ENCODE measurements at places on chromosomes 6 and 20. TPM values are rescaled to one million over a fixed set of nuclear protein-coding genes. Genes with fewer than 3 reads are reported as not detected.

MCCD1 gene
- not detected for total RNA-seq

HLA-DPB1 gene
- not detected for total RNA-seq

DNA sequence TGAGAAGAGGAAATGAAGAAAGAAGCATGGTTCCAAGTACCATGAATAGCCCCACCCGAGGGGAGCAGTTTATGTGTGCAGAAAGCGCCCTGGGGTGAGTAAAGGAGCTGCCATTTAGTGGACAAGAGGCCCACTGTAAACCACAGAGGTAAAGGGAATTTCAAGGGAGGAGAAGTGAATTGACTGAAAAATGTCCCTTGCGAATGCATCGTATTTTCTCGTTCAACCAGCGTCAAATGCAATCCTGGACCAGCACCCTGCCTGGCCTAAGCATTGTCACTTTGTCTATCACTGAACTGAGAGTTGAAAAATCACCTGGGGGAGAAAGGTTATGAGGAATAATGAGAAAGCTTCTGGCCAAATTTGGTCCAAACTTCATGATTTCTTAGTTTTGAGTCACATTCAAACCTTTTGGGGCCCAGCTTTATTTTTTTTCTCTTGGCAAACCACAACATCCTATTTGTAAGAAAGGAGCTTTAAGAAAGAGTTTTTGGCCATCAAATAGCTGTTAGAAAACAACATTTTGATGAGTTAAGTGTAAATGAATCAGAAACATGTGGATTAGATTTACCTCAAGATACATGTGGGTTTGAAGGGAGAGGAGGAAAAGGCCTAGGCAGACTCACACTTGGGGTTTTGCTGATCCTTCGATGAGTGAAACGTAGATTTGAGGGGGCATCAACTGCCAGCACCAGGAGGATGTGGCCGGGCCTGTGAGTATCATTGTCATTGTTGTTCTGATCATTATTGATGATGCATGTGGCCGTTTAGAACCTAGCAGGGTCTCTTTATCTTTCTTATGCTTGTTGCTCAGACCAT lies 214.0 kb downstream of the CLIC5 start:
- no peak for DNase-seq

- no peak for DNase-seq
These were observed 71.3 kb upstream of the SOX4 start for GRCh38 chr6:21522143-21522747.

DNA sequence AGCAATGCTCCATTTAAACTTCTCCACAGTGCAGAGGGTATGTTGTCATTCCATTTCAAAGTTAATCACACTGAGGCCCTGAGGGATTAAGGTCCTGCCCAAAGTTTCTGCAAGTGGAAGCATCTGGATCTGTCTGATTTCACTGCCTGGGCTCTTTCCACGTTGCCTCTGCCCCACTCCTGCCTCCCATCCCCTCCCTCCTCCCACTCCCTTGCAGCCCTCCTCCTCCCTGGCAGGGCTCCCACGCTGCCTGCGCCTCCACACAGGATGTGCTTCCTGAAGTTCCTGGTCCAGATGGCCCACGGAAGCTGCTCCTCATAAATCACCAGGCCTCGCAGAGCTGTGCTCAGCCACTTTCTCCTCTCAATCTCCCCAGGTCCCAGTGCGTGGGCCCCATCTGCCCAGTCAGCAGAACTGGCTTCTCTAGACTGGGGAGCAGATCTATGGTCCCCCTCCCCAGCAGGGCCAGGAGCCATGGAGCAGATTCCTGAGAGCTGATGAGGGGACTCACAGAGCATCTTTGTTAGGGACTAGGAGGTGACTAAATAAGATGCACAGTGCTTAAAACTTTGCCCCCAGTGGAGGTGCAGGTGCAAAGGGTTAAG lies 65.4 kb upstream of the MAFB start:
- no peak for DNase-seq

- DNase-seq, result no peak
These were observed 201.1 kb downstream of the ZFAND3 start for GRCh38 chr6:38020593-38020992.

GRCh38 chr6:30823534-30823865 lies 60.8 kb upstream of the DDR1 start:
- no peak for DNase-seq

- no peak for DNase-seq
These were observed 352.9 kb downstream of the ESR1 start for GRCh38 chr6:152160346-152160745.

GRCh38 chr20:17885544-17885943 lies 83.0 kb downstream of the SNX5 start:
- DNase-seq, result no peak

TRIM40 gene
- total RNA-seq, result not detected

FAM229B gene
- 2.8 TPM for total RNA-seq

DNA sequence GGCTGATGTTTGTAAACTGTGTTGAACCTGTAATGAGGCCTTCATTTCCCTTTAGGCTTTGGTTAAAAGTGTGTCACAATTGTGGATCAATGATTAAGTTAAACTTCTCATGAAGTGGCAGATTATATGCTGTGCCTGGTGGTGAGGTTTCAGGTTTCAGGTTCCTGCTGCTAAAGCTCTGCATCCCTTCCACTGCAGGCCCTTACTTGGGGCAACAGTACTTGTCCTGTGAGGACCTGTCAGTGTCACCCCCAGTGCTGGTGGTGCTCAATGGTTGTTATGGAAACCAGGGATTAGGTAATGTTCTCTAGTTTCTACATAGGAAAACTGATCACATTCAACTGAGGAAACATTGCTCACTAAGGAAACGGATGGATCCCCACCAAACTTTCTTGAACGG lies 18.5 kb downstream of the RPP21 start:
- no peak for DNase-seq

DNA sequence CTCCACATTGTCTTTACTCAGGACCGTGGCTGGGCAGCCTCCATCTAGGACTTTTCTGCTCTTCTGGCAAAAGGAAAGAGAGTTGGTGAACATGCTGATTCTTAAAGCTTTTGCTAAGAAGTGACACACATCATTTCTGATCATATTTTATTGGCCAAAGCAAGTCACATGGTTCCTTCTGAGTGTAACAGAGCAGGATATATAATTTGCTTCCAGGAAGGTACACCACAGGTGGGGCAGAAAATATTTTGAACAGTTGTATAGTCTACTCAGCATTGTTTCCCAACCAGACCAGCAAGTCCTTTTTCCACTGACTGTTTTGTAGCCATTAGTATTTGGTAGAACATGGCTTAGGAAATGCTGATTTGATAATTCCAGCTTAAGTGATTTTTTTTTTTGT lies 73.5 kb downstream of the AKAP7 start:
- no peak for DNase-seq

EBF4 gene
- 1.8 TPM for total RNA-seq

CFB gene
- total RNA-seq, result 0.86 TPM

GRCh38 chr20:63151554-63152321 lies 64.2 kb downstream of the YTHDF1 start:
- DNase-seq, result no peak

GRCh38 chr20:20463933-20464374 lies 96.0 kb downstream of the INSM1 start:
- no peak for DNase-seq

DNA sequence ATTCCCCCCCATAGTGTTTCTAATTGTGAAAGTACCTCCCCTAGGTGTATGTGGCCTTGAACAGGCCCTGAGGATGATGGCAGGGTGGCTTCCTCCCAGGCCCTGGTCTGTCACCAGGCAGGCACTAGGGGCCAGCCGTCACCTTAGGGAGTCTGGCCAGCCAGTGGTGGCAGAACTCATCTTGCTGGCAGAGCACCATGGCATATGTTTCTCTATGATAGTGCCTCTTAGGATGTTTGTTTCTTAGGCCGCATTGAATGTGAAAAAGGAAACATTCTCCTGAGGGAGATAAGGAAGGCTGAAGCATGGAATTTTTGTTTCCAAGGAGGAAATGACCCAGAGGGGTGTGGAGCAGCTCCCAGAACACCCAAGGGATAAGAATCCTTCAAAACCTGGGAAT lies 45.2 kb upstream of the KLHL31 start:
- no peak for DNase-seq

- peak; percentile 68 for DNase-seq
These were observed 35.0 kb upstream of the PNRC1 start for GRCh38 chr6:89045576-89045975.

DNA sequence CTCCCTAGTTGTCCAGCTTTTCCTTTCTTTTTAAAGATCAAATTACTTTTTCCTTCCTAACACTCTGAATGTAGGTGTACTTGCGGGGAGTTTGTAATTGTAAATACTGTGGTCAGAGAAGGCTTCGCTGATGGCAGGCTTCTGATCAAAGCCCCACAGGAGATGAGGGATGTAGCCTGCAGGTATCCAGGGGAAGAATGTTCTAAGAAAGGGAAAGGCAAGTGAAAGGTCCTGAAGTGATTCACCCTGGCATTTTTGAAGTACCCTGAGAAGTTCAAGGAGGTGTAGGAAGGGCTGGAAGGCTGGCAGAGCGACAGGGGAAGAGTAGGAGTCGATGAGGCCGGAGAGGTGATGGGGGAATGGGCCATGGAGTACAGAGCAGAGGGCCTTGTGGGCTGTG lies 38.2 kb upstream of the CCN6 start:
- peak; percentile 30 for DNase-seq

BMP5 gene
- total RNA-seq, result not detected

DNA sequence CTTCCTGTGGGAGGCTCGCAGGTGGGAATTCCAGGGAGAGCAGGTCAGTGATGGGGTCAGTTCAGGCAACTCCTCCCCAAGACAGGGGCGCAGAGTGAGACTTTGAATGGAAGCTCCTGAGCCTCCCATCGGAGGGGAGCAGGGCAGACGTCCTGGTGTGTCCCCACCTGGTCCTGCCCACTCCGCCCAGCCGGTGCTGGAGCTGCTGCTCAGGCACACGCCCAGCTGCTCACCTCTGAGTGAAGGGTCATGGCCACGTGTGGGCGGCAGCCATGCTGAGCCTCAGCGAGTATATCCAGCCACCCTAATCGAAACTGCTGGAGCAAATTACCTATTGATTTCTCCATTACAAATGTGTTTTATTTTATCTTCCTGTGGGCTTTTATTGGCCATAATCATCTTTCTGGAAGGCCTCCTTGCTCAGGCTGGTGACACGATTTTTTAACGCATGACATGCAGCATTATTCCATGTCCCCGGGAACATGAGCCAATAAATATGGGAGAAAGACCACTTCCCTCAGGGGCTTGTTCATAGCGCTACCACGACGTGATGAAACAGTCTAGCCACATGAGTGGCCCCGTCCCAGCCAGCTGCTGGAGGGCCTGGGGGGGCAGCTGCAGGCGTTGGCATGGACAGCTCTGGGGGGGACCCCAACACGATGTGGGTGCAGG lies 148.1 kb downstream of the TAF4 start:
- no peak for DNase-seq

DNA sequence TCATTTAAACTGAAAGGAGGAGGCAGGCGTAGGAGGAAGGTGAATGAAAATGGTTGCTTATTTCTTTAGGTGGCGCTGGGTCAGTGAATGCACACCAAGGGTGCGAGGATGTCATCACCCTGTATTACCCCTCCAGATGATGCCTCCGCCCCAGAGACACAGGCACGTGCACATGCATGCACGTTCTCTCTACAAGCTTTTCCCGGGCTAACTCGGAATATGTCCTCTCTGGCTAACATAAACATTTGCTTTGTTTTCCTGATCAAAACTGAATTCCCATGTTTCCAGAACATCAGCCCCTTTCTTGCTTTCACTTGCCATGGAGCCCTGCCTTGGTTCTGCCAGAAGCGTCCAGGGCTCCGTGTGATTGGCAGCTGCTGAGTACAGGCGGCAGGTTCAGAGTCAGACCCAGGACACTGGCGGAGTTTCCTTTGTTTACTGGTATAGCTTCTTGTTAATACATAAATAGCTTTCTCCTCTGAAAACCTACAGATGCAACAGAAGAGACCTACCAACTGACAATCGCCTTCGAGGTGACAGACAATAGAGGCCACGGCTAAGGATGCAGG lies 131.2 kb upstream of the RPS6KA2 start:
- DNase-seq, result no peak

DNA sequence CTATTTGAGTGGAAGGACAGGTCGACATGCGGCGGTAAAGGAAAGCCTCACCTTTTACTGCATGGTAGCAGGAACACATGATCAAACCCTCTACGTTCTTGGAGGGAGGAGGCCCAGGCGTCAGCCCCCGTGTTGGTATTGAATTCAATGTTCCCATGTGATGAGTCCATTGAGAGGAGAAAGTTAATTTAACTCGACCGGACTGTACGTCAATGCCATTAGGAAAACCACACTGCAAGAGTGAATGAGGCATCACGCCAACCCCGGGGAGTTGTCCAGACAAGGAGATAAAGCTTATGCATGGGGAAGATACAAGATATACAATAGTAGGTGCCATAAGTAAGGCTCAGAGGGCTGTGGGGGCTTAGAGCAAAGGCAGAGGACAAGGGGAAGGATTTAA lies 213.9 kb upstream of the ECI2 start:
- no peak for DNase-seq

LAMA2 gene
- total RNA-seq, result 0.22 TPM

DNA sequence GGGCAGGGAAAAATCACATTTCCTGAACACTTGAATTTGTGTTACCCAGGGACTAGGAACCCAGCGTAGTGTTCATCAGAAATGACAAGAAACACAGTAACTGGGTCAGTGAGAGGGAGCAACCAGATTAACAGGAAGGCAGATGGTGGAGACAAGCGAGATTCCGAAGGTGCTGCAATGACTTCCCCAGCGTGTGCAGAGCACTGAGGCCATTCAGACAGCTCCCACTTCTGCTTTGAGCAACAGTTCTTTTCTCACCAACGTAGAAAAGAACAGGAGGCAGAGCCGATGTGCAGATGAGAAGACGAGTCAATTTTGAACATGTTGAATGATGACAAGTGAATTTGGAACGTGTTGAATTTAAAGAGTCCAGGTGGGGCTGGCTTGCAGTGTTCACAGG lies 63.1 kb upstream of the IFNGR1 start:
- no peak for DNase-seq

DNA sequence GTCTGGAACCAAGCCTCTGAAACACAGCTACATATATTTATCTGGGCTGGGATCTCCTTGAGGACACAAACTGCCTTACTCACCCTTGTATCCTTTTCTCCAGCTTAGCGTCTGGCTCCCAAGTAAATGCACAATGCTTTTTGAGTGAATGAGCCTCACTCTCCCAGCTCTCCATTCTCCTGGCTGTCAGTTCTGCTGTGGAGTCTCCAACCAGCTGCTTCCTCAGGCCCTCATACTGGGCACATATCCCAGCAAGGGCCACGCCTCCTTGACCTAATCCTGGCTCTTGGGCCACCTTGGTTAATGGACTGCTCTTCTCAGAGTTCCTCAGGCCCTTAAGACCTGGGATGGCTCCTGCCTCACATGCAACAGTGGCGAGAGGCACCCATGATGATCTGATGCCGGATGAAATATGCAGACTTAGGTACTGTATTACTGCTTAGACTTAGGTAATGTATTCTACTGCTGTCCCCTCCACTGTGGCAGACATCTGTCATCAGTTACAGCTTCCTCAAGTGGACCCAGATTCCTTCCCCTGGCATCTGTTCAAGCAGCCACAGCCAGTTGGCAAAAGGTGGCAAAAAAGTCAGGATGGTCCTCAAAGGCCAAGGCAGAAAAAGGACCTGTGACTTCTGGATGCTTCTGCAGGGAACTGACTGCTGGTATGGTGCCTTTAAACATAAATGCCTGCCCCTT lies 16.5 kb downstream of the SNHG17 start:
- DNase-seq, result no peak

- DNase-seq, result no peak
These were observed 45.9 kb upstream of the CSE1L start for GRCh38 chr20:48999890-49000870.

HSPA1L gene
- 0.69 TPM for total RNA-seq

PI16 gene
- 0.07 TPM for total RNA-seq

SLC17A3 gene
- total RNA-seq, result not detected

GRCh38 chr6:149064001-149064659 lies 253.4 kb upstream of the TAB2 start:
- no peak for DNase-seq

Measured in PC-3 (cell line).